ENCODE measurements at places on chromosomes 16 and 17.
A peak's percentile ranks its signal among the peaks of the same experiment; 100 is the strongest.

DNA sequence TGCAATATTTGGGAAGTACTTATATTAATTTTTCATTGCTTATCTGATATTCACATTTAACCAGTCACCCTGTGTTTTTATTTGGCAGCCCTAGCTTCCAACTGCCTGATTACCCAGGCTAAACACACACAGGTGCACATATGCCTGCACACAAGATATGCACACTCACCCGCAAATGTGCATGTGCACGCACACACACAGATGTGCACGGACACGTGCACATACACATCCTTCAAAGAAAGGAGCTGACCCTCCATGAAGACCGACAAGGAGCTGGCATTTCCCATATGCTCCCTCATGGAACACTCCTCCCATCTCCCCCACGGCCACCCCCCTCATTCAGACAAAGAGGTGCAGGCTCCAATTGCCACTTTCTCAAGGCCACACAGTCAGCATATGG, 242.2 kb downstream of the ENGASE start:
- no peak for DNase-seq

DNA sequence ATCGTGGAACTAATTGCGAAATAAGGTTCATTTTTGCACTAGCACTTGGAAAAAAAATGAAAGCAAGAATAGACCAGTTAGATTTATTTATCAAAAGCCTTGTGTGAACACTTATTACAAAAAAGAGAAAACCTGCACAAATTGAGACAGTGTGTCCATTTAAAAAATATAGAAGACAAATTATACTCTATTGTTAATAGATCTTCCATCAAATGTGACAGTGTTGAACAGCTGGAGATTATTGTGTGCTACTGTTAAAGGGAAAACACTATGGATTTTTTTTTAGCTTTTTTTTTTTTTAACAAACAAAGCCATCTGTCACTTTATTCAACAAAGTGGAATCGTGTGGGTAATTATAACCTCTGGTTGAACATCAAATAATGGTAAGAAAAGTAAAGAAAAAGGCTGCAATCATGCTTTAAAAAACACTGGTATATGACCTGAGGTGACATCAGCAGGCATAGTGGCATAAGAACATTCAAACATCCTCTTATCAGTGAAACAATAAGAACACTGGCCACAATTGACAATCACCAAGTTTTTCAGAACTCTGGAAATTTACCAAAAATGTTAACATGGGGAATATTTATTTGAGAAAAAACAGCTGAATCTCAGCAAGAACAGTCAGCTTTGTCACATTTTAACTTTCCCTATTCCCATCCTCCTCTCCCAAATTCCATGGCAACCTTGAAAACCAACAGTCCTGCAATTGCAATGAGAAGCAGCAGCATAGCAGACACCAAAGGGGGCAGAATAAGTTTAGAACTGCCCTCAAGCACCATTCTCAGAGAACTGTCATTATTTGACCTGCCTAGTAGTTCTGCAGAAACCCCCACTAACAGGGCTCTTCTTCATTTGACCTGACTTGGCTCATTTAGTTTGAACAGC, 442.3 kb upstream of the MON1B start:
- no peak for DNase-seq

DNA sequence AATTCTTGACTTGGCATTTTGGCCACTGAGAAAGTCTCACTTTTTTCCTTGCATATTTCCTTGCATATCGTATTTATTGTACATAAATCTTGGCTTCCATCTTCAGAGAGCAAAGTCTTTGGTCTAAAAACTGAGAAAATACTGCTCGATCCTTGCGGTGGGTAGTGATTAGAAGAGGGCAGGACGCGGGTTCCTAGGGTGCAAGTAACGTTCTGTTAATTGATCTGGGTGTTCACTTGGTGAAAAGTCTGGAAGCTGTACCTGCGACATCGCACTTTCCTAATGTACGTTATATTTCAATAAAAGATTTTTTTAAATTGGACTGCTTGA, 758 bp upstream of the UBALD2 start:
- DNase-seq: no peak

DNA sequence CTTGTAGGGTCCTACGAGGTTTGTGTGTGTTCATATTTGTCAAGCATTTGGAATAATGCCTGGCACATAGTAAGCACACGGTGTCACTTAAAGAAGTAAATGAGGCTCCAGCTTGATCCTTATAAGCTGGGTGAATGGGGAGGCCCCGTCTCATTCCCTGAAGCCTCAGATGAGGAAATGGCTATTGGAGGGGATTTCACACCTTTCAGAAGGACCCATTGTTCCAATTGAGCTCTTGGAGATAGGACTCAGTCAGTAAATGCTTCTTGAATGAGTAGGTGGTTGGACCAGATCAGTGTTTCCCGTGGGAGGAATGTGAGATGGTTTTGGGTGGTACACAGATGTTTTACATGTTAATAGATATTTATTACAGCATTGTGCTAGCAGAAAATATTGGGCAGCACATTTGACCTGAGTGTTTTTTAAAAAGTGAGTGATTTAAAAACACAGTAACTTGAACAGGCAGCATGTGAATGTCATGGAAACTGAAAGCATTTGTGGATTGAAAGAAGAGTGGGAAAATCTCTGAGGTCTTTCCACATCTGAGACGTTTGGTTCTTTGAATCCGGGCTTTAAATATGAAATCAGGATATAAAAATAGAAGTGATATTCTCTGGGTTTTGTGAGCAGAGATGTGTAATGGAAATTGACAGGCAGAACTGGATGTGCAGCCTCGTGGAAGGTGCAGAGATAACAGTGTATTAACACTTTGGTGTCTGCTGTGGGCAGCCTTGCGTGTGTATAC, 36.4 kb upstream of the ARHGAP17 start:
- DNase-seq: peak; percentile 75

DNA sequence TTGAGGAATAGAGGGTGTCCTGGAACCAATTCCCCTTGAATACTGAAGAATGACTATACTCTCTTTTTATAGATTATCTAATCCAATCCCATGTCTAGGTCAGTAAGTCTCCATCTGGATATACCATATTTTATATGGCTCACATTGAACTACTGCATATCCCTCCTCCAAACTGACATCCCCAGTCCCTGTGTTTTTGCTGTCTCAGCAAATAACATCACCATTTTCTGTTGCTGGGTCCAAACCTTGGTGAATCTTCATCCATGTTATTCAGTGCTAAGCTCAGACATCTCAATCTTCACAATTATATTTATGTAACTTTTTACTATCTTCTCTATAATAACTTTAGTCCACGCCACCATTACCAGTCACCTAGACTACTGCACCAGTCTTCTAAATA, 269.6 kb upstream of the CNTNAP4 start:
- DNase-seq: no peak

GRCh38 chr16:74898659-74899058, 86.3 kb downstream of the WDR59 start:
- no peak for DNase-seq

- DNase-seq: no peak
Measured at GRCh38 chr16:82833378-82833993, 206.7 kb downstream of the CDH13 start.

- peak; percentile 67 for DNase-seq
Measured at GRCh38 chr16:57038166-57038565, 48.8 kb downstream of the NLRC5 start.

DNA sequence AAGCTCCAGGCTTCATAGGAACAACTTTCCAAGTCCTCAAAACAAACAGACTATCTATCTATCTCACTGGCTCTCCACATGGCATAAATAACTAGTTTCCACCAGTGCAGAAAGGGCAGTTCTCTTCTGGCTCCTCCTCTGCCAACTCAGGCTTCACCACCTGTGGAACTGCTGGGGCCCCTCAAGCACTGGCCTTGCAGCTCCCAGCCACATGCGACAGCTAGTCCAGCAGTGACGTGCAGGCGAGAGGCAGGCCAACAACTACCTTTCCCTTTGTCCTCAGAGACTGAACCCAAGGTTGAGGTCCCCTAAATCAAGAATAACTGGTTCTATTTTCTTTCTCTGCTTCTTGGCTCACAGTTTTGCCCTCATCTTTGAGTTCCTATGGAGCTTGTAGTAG, 137.6 kb downstream of the AATF start:
- DNase-seq: no peak

- peak; percentile 88 for DNase-seq
Measured at GRCh38 chr16:19119564-19119963, 5.8 kb downstream of the ITPRIPL2 start.

- no peak for DNase-seq
Measured at GRCh38 chr16:10782628-10783027, 36.0 kb downstream of the TVP23A start.
